ENCODE measurements at places on chromosomes 1 and 21.

DNA sequence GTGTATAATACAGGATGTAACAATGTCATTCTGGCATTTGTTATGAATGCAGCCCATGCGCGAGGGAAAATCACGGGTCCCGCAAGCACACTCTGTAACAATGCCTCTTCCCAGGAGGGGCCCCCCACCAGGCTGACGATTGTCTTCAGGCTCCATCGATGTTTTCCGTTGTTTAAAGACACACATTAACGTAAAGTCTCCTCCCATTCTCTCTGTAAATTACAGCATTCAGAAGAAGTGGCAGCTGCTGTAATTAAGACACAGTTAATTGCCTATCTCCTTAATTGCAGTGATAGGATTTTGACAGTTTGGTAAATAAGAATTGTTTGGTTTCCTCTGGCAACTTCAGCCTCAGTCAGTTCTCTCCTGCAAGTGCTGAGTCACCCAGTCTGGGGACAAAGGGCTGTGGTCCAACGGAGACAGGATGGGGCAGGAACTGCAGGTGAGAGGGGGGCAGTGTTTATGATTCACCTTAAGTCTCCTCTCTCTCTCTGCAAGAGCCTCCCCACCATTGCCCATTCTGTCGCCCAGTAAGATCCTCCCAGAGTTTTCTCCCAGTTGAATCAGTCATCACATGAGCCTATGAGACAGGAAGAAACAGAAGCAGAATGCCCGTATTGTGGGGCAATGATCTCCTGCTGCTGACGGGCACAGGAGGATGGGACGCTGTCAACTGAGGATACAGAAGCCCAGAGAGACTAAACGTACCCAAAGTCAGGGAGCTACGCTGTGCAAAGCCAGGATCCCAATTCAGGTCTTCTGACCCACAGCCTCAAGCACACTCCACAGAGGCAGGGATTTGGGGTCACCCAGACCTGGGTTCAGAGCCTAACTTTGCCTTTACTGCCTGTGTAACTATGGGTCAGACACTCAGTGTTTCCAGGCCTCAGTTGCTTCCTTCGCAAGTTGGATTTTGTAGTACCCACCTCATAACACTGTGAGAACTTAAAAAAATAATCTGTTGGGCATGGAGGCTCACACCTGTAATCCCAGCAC is 110.0 kb downstream of the ADSS2 start:
- peak; percentile 59 for DNase-seq

GRCh38 chr1:3714284-3714741 is 37.9 kb upstream of the CCDC27 start:
- peak; percentile 80 for DNase-seq

GRCh38 chr1:171403393-171403792 is 81.9 kb upstream of the PRRC2C start:
- DNase-seq: no peak

- no peak for DNase-seq
Measured at GRCh38 chr1:5881526-5882222, 110.6 kb downstream of the NPHP4 start.

DNA sequence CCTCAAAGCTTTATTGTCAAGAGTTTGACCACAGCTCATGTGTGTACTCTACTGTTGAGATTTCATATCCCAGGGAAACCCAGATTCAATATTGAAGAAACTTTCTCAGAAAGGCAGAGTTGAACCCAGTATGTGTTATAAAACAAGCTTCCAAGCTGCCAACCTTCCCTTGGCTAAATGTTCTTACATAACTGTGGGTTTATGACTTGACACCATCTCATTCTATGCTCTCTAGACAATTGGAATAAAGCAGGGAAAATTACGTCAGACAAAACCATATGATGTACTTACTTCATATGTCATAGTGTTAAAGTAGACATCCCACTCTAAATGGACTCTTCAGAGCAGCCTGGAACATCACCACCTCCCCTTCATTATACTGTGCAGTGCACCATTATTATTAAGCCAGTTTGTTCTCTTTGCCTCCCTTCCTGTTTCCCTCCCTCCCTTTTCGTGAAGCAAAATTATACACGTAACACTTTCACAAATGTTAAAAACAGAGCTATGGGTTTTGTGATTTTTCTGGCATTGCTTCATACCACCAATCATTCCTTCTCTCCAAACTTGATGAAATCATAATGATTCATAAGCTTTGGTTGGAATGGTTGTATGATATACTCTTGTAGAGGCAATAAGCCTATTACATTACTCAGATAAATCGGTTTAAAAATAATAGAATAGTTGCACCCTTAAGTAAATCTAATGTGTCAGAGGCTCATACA is 507.2 kb downstream of the LTN1 start:
- DNase-seq: no peak

GRCh38 chr1:180026556-180026955 is 71.9 kb downstream of the CEP350 start:
- no peak for DNase-seq

- DNase-seq: no peak
Measured at GRCh38 chr1:210568631-210569030, 239.9 kb downstream of the HHAT start.

GRCh38 chr1:230816018-230816417 is 52.3 kb downstream of the C1orf198 start:
- DNase-seq: no peak

DNA sequence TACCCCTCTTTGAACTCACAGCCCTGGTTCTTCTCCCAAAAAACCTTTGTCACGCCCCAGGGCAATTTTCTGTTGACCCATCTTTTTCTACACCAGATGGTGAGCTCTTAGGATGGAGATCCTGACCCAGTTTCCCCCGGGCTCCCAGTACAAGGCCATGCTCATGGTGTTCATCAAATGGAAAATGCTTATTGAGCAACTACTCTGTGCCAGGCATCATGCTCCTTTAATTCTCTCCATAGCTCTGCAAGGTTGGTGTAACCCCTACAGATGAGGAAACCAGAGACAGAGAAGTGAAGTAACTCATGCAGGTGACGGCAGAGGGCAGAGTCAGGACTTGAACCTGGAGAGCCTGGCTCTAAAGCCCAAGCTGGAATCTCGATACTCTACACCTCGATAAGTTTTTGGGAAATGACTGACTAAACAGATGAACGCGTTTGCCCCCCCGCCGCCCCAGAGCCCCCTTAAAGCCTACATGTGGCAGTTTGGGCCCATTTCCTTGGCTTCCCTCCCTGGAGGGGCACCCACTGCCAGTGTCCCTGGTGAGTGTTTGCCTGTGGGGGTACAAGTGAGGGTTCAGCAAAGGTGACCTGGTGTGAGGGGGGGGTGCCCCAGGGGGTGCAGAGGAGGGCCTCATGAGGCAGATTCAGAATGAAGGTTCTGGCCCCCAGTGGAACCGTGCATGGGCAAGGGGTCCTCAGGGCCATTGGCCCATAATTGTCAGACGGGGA is 30.2 kb upstream of the RUNX3 start:
- no peak for DNase-seq

DNA sequence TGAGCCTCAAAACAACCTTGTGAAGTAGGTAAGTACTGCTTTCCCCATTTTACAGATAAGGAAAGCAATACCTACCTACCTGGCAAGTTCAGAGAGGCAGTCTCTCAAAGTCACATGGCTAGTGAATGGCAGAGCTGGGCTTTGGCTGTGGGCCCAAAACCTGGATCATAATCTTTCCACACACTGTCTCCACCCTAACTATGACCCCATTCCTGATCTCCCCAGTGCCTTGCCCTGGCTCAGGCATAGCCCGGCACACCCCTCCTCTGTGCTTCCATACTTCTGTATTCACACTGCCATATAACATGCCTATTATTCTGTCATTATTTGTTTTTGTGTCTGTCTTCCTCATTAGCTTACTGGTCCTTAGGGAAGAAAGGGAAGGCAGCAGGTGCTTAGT is 15.9 kb downstream of the GNG12 start:
- no peak for DNase-seq

DNA sequence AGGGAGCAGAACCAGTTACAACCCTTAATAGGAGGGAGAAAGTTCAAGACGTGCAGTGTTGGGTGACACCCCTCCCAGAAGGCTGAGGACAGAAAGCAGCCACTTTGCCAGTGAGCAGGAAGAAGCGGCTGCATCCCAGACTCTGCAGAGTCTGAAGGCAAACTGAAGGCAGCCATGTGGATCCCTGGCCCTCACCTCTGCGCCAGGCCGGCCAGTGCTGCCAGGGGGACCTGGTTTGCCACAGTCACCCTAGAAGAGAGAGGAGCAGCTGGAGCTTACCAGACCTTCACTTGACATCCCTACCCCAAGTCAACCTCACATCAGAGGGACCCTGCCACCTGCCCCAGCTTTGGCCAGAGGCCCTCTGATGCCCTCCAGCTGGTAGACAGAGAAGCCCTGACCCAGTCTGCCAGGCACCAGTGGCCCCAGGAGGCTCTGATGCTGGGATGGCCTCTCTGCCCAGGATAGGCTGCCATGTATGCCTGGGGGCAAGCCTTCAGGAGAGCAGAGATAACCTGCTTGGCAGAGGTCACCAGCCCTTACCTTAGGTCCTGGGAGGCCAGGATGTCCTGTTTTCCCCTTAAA is 16.3 kb upstream of the PEF1 start:
- no peak for DNase-seq

DNA sequence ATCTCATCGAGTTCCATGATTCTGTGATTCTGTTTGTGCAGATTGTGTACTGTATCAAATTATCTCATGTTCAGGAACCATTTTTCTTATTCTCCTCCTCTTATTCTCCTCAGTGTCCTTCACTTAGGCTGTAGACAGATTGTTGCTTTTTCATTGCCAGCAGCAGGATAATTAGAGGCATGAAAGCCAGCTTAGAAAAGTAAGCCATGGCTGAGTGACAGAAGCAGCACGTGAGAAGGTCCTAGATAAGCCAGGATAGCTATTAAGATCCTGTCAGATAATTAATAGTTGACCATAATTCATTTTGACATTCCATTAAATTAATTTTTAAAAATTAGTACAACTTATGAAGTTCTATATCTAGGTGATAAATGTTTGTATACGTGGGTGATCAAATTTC is 60.8 kb upstream of the PRKACB start:
- DNase-seq: no peak

GRCh38 chr21:46218906-46219590 is 9.5 kb downstream of the LSS start:
- DNase-seq: no peak
